EL (cell line): ENCODE measurements at places on chromosomes 13 and 19.

GRCh38 chr13:110455444-110455843, 106.1 kb downstream of the RAB20 start:
- no peak for DNase-seq

DNA sequence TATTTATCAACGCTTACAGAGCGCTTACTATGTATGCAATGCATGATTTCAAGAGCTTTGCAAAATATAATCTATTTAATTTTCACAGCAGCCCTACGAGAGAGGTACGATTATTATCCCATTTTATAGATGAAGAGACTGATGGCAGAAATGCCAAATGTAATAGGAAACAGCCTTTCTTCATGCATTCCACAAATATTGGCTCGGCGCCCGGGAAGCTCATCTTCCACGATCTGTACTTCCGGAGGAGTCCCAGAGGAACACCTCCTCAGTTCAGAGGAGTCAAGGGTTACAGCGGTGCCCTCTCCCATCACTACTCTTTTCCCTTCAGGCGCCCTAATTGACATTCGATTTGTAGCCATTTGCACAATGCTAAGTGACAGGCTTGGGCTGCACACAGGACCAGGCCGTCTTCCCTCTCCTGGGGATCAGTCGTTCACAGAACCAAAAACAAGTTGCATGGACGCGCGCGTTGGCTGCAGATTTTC, 1.1 kb upstream of the ARHGAP35 start:
- DNase-seq = peak; percentile 87

DNA sequence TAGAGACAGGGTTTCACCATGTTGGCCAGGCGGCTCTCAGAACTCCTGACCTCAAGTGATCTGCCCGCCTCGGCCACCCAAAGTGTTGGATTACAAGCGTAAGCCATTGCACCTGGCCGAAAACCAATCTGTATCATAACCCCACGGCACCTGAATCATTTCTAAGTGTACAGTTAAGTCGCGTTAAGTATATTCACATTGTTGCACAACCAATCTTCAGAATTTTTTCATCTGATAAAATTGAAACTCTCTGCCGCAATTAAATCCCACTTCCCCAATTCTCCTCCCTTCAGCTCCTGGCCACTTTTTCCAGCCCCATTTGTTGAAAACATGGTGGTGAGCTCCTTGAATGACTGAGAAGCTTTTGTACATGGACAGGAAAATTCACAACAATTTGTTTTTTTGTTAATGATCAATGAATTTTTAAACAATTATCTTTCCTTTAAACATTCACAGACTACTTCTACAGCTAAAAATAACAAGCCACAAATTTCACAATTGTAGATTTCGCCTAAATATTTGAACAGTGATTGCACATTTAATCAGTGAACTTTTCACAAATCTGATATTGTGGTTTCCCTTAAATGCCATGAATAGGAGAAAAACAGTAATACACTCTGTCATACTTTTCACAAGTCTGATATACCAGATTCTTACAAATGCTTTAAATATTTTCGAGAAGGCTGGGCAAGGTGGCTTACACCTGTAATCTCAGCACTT, 13.8 kb downstream of the FGF21 start:
- no peak for DNase-seq

DNA sequence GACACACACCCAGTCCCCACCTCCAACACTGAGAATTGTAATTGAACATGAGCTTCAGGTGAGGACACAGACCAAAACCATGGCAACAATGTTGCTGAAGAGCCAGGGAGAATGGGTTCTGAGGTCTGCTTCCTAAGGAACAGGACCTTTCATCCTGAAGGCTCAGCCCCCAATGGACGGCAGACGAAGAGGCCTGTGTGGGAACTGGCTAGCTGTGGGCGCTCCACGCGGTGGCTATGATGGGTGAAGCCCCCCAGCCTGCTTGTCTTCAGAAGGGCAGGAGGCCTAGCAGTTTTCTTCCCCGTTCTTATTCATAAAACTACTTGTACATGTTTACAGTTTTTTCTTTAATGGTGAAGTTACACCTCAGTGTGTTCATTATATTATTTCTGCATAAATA, 136.1 kb upstream of the SPACA7 start:
- no peak for DNase-seq

GRCh38 chr19:48862827-48863226, 5.6 kb downstream of the PLEKHA4 start:
- DNase-seq = no peak

DNA sequence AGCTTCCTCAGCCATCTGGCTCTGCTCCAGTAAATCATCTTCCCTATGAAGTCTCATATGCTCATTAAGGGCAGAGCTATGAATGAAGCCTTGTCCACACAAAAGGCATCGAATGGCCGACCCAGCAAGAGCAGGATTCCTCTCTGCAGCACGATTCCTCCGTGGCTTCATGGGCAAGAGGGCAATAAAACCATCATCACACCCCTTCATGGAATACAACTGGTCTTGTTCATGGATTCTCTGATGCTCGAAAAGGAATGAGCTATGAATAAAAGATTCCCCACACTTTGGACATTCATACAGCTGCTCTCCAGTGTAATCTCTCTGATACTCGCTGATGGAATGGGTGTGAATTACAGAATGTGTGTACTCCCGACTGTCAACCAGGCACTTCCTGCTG, 25.9 kb downstream of the PEG3 start:
- no peak for DNase-seq

GRCh38 chr13:25525884-25526283, 154.1 kb downstream of the ATP8A2 start:
- DNase-seq = no peak

DNA sequence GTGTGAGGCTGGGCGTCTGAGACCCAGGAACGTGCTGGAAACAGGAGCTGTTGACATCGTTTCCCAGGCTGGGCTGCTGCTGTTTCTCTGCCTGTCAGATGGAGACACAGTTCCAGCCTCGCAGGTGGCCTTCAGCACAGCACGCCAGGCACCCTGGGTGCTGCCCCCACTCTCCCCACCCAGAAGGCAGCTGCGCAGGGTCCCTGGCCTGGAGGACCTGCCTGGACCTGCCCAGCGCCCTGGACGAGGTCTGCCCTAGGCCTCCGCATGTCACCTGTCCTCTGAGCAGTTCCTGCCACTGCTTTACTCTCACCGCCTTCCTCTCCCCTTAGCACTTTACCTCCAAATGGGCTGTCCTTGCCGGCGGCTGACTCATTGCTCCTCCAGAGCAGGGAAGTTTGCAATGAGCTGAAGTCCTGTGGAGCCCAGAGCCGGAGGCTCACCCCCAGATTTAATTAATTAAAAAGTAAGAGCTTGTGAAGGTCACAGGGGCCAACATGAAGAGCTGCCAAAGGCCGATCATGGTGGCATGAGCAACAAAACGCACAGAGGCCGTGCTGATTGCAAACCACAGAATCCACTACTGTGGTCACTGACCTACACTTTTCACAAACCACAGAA, 32.2 kb downstream of the C13orf46 start:
- peak; percentile 26 for DNase-seq

DNA sequence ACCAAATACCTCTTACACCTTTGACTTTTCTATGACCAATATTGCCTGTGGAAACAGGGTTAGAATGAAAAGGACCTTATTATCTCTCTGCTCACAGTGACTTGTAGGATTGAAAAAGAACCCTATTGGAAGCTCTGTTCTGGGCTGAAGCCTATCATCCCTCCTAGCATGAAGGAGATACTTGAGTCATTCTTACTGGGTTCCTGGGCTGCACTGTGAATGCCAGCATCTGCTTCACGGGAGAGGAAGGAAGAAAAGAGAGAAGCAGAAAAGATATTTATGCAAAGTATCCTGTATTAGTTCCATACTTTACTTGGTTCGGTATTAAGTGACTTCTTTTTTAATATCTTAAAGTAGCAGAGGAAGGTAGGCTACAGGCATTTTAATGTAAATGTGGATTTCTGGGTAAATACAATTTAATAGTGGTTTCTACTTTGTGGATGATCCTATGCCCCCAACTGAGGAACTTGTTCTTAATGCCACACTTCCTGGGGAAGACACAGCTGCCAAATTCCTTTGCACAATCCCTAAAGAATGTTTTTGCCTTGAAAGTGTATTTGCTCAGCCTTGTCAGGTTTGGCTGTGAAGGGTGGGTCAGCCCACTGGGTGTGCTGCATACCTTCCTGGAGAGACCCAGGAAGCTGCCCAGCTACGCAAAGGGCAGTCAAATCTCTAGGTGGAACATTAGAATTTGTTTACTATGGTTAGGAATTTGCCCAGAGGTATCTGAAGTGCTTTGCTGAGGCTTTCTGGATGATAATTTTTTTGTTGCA, 13.7 kb upstream of the SCEL start:
- DNase-seq = peak; percentile 14

- no peak for DNase-seq
These were observed 1564.9 kb downstream of the OLFM4 start for GRCh38 chr13:54593504-54593903.

GRCh38 chr19:49879243-49879963, 1.9 kb downstream of the TBC1D17 start:
- no peak for DNase-seq

DNA sequence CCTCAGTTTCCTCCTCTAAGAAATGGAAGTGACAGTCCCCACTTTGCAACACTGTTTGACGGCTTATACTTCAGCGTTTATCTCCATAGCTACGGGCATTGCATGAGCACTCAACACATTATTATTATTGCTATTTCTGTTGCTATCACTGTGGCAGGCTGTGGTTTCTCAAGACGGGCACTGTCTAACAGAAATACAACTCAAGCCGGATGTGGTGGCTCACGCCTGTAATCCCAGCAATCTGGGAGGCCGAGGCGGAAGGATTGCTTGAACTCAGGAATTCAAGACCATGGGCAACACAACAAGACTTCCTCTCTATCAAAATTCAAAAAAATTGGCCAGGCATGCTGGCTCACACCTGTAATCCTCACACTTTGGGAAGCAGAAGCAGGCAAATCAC, 4.9 kb upstream of the ZSWIM4 start:
- no peak for DNase-seq

DNA sequence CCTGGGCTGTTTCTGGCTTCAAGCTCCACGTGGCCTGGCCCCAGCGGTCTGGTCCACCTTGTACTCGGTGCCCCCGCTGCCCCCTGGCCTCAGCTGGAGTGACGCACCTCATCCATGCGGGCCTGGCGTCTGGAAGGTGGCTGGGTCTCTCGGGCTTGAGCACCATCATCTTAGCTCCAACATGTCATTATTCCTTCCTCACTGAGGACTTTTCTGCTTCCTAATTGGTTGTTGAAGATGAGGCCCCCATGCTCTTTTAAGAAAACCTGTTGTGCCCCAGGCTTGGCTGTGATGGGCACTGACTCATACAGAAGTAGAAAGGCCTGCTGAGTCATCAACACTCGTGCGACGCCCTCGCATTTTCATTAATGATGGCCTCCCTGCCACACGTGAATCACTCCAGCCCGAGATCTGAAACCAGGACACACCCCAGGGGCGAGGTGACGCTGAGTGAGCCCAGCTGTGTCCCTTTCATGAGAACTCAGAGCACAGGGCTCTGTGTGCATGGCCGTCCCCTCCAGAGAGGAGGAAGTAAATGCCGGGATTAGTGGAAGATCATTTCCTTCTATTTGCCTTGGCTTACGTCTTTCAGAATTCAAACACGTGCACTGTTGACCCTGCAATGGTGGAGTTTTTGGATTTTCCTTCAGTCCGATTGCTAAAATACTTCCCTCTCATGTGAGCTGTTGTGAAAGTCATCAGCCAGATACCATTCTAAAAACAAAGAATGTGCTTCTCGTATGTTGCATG, 14.0 kb upstream of the GJA3 start:
- DNase-seq = peak; percentile 96

GRCh38 chr19:13633109-13633508, 126.8 kb upstream of the CACNA1A start:
- peak; percentile 57 for DNase-seq

DNA sequence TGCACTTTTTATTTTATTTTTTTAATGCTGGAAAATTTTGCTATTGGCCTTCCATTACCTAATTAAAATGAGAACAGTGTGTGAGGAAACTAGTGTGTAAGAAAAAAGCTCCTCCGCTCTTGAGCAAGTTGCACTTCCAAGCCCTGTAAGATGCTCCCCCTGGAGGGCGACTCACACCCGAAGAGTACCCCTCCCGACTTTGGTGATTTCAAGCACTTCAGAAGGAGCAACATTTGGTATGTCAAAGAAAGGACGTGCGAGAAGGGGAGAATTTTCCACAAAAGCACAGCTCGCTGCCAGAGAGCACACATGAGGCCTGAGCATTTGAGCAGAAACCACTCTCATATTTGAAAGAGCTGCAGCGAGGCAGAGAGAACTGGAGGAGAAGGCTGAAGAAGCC, 504.4 kb downstream of the FGF9 start:
- no peak for DNase-seq

DNA sequence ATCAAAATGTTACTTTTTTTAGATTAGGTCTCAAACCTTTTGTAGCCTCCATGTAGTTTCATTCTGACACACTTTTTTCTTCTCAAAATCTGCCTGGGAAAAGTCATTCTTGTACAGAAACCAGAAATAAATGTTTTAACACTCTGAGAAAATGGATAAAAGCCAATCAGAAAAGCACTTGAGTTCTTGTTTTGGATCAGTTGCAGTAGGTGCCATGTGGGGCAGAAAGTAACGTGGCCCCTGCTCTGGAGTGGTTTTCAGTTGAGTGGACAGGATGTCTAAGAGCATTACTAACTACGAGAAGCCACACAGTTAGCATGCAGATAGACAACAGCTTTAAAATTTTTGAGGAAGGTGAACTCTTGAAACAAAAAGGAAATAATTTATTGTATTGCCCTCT, 19.1 kb downstream of the GPR183 start:
- DNase-seq = no peak

DNA sequence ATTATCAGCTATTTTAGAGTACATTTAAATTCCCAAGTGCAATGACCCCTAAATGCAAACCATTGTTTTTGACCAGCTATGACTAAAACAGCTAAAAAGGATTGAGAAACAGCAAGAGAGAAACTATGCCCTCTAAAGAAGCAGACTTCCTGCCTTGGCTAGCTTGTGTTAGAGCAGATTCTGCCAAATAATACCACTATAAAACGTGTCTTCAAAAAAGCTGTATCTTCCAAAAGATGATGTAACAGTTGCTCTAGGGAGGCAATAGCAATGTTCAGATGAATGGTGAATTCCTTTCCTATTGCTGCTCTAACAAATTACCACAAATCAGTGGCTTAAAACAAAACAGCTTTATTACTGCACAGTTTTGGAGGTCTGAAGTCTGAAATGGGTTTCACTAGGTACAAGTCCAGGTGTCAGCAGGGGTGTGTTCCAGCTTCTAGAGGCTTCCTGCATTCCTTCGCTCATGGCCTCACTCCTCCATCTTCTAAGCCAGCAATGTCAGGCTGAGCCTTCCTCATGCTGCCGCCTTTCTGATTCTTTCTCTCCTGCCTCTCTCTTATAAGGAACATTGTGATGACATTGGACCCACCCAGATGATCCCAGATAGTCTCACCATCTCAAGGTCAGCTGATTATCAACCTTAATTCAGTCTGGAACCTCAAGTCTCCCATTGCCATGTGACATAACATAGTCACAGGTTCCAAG, 84.5 kb downstream of the LRRC63 start:
- peak; percentile 90 for DNase-seq

GRCh38 chr13:41182231-41182630, 12.1 kb downstream of the KBTBD7 start:
- DNase-seq = no peak
